Suprapubic skin (tissue), 4 donors: ENCODE measurements at places on chromosomes 12 and 14.

DNA sequence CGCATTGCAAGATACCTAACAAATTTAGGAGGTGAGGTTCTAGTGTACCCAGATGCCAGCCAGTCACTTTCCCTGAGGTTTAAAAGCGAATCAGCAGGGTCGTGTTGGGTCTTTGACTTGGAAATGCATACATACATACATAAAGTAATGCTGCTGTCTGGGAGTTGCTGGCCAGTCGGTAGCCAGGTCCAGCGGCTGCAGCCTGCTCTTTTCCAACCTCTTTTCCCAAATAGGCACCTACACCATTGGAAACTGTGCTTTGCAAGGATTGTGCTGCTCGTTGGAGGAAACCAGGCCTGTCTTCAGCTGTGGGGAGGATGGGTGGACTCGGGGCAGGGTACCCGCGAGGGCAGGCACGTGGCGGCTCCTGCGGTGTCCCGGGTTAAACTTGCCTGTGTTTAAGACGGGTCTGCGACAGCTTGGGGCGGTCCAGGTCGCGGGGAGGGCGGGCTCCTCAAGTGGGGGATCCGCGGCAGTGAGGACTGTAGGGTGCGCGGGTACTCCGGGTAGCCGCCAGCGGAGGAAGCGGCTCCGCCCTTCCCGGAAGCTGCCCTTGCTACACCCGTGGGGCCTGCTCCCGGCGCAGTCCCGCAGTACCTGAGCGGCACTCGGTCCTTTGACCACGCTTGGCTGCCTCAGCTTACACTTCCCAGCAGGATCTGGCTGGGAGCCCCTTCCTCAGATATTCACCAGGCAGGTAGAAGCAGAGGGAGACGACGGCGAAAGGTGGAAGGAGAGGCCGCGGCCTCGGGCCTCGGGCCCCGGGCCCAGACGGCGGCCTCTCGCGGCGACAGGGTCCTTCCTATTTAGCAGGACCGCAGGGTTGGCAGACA, 2.7 kb downstream of the TTC6 start:
- DNase-seq: no peak

DNA sequence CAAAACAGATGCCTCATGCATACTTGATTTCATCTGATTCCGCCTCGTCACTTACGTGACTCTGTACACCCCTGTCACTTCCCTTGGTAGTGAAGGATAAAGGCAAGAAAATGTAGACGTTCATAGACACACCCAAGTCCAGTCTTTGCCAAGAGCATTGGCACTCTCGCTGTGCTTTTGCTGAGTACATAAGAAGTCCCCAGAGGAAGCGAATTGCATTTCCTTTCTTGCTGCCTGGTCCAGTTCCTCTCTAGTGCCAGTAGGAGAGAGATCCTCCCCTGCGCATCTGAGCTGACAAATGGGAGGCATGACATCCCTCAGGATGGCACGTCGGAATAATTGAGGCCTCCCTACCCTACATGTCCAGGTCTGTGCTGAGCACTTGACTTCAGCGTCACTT, 21.3 kb upstream of the RIN3 start:
- DNase-seq: no peak

DNA sequence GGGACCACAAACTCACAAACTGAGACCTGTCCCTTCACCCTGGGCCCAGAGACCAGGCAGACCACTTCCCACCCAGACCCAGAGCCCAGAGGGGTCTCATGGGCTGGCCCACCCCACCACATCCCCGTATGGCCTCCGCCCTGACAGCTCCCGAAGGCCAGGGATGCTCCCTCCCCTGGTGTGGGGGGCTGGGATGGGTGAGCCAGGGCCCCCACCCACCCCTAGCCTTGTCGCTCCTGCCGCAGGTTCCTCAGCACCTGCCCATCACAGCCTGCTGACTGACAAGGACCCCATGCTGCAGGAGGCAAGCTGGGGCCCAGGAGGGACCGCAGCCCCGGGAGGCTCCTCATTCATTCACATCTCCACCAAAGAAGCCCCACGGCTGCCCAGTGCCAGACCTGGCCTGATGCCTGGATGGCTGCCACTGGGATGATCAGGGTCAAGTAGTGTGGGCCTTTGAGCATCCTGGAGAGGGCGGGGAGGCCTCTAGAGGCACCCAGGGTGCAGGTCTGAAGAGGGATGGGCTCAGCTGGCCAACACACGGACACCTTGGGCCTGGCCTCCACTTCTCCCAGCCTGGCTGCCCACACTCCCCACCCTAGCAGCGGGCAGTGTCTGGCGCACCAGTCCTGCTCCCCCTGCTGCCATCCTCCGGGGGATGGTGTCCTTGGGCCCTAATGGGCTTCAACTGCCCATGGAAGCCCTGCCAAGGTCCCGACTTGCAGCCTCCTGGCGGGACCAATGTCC, 24.7 kb upstream of the GPR132 start:
- DNase-seq: peak; percentile 53

GRCh38 chr12:51891843-51892242, 3.9 kb downstream of the ANKRD33 start:
- DNase-seq: no peak

DNA sequence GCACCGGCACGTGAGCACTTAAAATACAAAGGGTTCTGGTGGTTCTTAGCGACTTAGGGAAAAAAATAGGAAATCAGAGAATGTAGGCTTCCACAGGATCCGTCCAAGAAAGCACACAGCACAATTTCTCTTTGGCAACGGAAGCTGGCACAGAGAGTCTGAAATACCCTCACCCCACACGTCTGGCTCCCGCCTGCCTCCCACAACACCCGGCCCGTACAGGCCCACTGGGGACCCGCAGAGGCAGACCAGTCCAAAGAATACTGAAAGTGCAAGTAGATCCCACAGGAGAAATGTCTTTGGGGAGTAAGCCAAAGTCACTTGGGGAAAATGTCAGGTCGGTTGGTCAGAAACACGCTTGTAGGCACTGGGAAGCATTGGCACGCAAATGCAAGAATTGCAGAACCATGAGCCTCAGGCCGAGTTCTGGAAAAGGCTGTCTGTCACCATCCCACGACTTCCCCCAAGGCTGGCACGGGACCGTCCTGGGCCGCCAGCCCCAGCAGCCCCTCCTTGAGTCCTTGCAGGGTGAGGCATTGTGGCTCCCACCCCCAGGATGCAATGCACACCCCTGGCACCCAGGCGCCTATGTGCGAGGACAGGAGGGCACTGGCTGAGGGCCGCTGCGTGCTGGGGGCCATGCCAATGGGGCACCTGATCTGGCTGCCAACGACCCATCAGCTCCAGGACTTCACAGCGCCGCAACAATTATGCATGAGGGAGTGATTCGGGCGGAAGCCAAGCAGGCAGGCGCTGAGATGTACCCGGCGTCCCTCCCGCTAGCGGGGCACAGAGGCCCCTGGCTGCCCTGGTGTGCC, 29.7 kb downstream of the CHGA start:
- DNase-seq: no peak

- no peak for DNase-seq
Observed at GRCh38 chr14:20760950-20761349, 7.3 kb upstream of the EDDM3B start.

GRCh38 chr12:48810903-48811431, 7.3 kb upstream of the CACNB3 start:
- no peak for DNase-seq

DNA sequence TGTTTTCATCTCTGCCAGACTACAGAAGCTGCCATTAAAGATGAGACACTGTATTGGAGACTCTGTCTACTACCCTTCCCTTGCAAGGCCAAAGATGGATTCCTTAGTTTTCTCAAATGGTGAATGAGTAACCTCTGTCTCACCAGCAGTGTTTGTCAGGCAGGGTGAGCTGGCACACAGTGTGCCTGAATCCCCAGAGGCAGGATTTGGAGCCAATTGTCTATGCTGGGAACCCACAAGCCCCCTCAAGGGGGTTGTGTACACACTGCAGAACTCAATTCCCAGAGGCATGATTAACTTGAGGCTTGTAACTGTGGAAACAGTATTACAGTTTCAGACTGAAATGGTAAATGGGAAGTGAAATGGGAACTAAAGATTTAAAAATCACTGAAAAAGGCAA, 136.8 kb upstream of the PTPRB start:
- DNase-seq: no peak

DNA sequence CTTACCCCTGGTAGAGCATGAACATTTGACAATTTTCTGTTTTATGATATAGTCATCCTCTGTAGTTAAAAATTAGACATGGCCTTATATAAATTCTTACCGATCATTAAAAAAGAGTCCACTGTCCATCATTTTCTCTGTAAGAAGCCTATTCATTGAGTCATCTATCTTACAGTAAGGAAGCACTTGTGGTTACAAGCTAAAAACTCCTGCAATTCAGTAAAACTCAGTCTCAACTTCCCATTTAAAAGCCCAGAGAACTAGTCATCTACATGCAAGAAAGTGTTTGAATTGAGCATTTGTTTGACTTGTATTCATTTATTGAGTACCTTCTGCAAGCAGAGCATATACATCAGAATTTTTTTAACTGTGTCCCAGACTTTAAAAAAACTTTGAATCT, 63.3 kb downstream of the GTF2A1 start:
- DNase-seq: no peak

- DNase-seq: no peak
Observed at GRCh38 chr12:89848732-89849131, 140.1 kb upstream of the ATP2B1 start.

DNA sequence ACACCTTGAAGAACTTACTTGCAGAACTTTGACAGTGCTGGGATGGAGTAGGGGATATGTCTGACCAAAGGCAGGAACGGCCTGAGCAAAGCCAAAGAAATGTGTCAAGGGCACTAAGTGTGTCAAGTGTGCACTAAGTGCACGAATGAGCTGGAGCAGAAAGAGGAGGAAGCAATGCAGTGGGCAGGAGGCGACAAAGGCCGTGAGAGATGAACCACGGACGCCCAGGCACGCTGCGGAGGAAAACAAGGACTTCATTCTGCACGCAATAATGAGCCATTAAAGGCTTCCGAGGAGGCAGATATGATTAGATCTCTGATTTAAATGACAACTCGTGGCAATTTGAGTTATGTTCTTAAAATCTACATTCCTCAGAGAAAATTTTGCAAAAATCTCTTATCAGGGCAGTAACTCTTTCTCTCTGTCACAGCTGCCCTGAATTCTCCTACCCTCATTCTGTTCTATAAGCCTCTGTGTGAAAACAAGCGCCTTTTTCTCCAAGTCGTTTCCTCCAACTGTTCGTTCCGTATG, 25.3 kb downstream of the GRIN2B start:
- no peak for DNase-seq

DNA sequence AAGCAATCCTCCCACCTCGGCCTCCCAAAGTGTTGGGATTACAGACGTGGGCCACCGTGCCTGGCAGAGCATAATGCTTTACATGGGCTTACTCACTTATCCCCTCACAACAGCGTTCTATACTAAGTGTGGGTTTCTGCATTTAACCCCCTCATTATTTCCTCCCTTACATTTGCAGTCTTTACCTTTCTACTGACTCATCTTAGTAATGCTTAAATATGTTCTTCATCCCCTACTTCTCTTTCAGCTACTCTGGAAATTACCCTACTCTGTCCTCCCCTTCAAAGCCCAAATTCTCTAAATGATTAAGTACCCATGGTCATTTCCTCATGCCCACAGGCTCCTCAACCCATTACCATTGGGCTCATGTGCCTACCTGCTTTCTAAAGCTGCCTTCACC, 40.7 kb downstream of the NKX2-1 start:
- DNase-seq: no peak

DNA sequence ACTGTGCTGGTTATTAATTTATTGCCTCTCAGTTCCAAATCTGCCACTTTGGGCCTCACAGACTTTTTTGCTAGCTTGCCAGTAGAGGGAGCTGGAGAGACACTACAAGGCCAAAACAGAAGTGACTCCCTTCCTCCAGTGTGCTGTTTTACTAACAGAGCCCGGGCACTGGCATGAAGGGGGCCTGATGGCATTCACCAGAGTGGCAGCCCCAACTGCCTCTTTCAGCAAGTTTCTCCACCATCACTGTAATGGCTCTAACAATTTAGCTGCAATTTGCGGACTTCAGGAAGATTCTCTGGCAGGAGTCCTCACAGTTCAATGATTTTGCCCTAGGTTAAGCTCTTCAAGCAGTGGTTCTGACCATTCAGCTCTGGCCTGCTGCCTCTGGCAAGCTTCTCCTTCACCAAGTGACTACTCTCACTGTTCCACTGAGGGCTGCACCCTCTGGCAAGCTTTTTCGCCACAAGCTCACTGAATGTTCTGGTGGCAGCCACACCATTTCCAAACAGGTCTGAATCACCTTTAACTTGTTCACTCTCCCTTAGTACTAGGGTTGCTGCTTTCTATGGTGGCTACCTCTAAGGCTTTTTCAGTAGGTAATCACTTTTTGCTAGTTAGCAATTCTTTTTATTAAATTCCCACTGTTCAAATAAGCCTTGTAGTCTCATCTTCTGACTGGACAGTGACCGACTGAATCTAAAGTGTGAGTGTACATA, 104.9 kb downstream of the ZC3H14 start:
- DNase-seq: no peak

GRCh38 chr12:7175493-7175892, 14.0 kb upstream of the PEX5 start:
- no peak for DNase-seq

GRCh38 chr12:124018539-124018938, 45.5 kb downstream of the ZNF664 start:
- no peak for DNase-seq

DNA sequence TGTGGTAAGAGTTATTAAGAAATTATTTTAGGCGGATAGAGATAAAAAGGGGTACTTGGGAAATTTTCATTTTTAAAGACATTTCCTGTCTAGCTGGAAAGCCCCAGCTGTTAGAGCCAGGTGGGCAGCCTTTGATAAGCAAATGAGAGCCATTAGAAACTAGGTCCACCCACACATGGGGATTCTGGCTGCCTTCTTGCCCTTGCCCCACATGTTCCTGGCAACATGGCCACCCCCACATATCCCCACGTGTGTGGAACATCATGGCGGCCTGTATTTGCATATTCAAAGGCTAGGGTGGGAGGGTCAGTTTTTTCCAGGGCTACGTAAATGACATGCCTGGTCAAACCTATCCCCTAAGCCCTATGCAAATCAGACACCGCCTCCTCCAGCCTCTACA, 1382.1 kb downstream of the AACS start:
- no peak for DNase-seq

- no peak for DNase-seq
Observed at GRCh38 chr14:84544486-84545131, 985.3 kb upstream of the FLRT2 start.

- DNase-seq: no peak
Observed at GRCh38 chr14:81091139-81091538, 129.6 kb downstream of the GTF2A1 start.
